ENCODE measurements at places on chromosomes 4 and X.
A peak's percentile ranks its signal among the peaks of the same experiment; 100 is the strongest.

DNA sequence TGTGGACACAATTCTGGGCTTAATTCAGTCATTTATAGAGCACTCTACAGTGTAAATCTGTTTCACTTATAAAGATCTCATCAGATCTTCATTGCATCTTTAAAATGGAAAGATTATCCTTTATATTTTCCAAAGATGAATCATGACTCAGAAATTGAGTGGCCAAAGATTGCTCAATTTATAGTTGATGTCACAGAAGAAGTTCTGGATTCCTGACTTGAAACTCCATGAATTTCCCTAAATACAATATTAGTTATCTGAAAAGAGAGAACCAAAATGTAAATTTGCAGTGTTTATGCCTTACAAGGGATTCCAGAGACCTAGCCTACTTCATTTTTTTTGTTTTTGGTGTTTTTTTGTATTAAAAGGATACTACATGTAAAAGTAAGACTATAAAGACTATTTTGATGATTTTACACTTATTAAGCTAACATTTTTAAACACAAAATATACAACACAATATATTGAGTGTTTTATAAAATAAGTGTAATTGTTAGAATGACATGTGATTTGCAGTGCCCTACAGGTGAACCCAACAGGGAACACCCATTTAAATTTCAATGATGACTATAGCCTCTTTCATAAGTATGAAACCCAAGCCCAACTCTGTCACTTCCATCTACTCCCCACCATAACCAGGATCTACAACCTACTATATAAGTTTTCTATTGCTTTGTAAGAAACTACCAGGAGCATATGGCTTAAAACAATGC lies 183.5 kb downstream of the PCDH7 start:
- DNase-seq, result no peak

- DNase-seq, result no peak
Measured at GRCh38 chr4:156598138-156598681, 373.4 kb downstream of the PDGFC start.

- DNase-seq, result no peak
Measured at GRCh38 chr4:139809757-139810140, 144.1 kb downstream of the MGST2 start.

- no peak for DNase-seq
Measured at GRCh38 chr4:89570931-89571330, 263.3 kb upstream of the GPRIN3 start.

DNA sequence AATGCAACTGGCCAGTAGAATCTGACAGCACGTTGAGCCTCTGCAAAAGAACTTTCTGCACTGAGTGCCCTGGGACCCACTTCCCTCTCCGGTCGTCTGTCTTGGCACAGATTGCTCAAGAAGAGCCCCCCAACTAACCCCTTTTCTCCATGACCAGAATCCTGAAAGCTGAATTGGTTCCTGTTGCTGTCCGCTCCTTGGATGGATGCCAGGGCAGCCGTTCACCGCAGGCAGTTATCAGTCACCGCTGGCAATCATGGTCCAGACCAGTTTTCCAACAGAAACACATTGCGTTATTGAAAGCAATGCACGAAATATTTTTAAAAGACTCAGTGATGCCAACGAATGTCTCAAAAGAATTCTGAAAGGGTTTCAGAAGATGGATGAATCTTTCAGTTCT lies 733.7 kb upstream of the FRG1 start:
- DNase-seq, result no peak

- DNase-seq, result peak; percentile 67
Measured at GRCh38 chr4:56817840-56818491, 3.5 kb downstream of the SPINK2 start.

DNA sequence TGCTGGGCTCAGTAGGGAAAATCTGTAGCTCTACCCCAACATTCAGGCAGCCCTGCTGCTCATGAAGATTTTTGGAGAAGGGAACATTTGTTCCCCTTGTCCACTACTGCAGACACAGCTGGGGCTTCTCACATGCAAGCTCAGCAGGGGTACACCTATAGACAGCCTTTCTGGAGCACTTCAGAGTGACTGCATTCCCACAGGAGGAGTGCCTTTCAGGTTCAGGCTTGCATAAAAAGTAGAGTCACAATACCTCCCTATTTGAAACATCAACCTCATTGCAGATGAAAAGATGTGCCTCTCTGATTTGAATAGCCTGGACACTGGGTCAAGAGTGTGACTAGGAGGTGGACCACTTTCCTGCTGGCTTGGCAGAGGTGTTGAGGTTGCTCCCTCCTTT lies 53.3 kb upstream of the NAP1L2 start:
- no peak for DNase-seq
